ENCODE measurements at places on chromosomes 4 and X.

DNA sequence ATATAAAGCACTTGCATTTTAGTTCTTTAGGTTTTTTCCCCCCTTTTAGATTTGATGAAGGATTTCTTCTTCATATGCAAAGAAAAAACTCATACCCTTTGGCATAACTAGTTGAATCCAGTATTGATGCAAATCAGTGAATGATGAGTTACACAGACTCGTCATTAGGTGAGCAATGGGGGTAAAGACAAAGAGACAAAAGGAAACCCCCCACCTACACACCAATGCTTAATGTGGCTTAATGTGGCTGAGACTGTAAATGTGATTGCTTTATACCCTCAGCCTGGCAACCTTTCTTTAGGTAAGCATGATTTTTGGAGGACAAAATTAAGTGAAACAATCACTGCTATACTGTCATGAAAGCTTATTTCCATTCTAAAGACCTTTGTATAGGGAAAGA lies 39.5 kb downstream of the CD40LG start:
- DNase-seq = no peak

DNA sequence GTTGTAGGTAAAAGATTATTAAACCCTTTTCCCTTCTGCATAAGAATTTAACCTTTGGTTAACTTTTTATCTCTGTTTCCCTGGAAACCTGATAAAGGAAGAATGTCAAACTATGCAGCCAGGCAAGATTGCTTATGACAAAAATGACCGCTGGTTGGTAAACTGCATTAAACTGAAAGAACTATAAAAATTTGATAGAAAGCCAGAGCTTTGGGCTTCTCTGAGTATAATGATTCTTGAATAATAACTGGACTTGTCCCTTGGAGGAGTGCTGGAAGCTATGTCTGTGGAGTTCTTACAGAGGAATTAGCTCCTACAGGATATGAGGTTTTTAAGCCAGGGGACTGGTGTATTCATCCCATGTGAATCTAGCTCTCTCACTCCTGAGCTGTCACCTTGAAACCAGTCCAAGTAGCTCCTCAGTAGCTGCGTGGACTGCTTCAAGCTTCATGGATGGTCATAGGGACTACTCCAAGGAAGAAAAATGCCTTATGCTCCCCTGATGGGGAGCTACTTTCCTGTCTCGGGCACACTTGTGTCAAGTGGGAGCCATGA lies 52.0 kb downstream of the RASL11B start:
- peak; percentile 59 for DNase-seq

- no peak for DNase-seq
These were observed 5.7 kb upstream of the CXXC4 start for GRCh38 chr4:104500442-104500841.

DNA sequence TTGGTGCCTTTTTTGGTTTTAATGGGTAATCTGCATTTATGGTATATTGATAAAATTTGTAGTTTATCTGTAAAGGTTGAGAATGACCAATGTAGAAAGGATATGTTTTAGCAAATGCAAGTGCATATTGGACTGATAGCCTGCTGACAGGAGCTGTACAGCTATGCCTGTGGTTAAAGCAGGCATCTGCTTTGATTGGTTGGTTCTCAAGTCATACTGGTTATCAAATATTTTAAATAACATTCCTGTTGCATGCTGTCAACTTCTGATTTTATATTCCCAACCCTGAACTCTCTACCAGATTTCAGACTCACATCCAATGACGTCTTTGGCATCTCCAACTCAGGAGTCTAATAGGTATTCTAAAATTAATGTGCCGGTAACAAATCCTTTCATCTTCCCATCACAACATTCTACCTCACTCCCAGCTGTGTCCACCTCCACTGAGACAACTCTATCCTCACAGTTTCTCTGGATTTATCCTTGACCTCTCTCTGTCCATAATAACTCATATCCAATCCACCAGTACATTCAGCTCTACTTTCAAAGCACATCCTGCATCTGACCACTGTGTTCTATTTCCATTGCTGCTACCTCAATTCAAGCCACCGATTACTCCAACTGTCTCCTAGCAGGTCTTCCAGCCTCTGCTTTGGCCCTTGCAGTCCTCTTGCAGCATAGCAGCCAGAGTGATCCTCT lies 125.7 kb downstream of the CAMK2D start:
- DNase-seq = peak; percentile 80

- no peak for DNase-seq
These were observed 474.7 kb downstream of the PCDH7 start for GRCh38 chr4:31194823-31195222.

DNA sequence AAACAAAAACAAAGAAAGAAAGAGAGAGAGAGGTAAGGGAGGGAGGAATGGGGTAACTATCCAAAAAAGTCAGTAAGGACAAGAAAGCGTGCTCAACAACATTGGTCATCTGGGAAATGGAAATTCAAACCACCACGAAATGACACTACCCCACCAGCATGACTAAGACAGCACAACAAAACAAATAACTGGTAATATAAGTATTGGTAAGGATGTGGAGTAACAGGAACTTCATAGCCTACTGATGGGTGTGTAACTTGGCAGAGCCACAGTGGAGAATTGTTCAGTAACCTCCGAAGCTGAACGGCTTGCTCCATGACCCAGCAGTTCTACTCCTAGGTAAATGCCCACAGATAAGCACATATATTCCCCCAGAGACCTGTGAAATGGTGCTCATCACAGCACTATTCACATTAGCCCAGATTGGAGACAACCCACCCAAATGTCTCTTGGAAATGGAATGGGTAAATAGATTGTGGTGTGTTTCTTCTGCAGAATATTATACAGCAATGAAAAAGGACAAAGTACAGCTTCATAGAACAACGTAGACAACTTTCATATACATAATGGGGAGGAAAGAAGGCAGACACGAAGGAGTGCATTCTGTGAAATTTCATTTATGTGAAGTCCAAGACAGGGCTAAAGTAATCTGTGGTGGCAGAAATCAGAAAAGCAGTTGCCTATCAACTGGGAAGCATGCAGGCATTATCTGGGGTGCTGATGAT lies 95.5 kb upstream of the ATP6AP2 start:
- no peak for DNase-seq

GRCh38 chrX:6810776-6811175 lies 275.9 kb upstream of the VCX3A start:
- peak; percentile 52 for DNase-seq

DNA sequence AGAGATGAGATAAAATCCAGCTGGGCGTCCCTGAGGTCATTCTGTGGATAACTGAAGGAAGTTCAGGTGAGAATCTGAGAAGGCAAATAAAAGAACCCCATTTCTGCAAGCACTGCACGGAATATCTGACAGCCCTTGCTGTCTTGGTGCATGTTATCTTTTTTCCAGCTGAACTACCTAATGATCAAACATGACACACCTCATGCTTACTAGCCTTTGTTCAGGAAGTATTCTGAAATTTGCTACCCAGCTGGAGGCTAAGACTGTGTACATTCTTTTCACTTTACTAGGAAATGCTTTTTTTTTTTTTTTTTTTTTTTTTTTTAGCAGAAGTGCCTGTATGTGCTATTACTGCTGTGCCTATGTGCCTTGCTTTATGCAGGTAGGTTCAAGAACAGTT lies 718.1 kb downstream of the SMARCA1 start:
- DNase-seq = no peak

- no peak for DNase-seq
These were observed 207.4 kb downstream of the MAPK10 start for GRCh38 chr4:86152454-86152853.

GRCh38 chr4:108031427-108032083 lies 41.9 kb downstream of the HADH start:
- DNase-seq = no peak

- no peak for DNase-seq
These were observed 47.7 kb downstream of the FGFRL1 start for GRCh38 chr4:1058997-1059665.

- DNase-seq = peak; percentile 28
These were observed 298.8 kb upstream of the CTSO start for GRCh38 chr4:156252358-156252921.

- DNase-seq = no peak
These were observed 670.3 kb downstream of the KCTD8 start for GRCh38 chr4:43778187-43778915.

DNA sequence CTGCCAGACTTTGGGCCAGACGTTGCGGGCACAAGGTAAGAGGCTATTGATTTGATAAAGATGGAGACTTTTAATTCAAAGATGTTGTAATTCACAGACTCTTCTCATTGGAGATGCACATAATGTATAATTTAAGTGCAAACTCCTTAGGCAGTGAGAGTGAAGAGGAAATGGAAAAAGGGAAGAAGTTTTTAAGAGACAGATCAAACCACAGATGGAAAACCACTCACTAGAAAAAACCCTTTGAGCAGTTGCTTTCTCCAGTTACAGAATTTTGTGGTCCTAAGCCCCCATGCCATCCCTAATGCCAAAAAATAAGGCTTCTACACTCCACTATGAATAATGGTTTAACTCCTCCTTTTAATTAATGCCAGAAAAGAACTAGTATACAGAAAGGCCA lies 977.1 kb upstream of the PRKX start:
- no peak for DNase-seq

DNA sequence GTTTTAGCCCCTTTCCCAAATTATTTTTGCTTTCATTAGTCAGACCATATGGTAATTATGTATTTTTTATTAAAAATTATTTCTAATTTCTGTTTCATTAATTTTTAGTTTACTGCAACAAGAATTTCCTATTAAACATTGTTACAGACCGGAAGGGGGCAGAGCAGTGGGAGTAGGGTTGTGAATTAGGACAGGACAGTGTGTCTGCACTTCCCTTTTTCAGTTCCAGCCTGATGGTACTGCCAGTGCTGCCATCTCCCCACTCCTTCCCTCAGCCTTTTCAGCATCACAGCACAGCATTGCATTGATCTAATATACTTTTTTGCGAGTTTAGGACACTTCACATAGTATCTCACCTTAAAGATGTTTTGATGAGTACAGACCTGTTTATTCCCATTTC lies 76.5 kb downstream of the STIM2 start:
- DNase-seq = no peak

DNA sequence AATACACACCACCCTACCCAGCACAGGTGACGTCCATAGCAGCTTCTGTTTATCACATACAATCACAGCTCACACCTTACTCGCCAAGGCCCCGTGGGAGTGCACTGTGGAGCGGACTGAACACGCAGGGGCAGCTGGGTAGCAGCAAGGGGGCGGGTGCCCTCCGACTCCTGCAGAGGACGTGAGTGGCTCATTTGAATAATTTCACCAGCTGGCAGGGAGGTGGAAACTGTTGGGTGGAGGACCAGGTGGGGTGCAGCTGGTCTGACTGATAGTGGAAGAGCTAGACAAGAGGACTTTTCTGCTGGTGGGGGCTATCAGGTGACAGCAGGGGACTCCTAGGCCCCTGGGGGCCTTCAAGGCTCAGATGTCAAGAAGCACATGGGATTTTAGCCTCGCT lies 16.3 kb downstream of the MAN2B2 start:
- no peak for DNase-seq

DNA sequence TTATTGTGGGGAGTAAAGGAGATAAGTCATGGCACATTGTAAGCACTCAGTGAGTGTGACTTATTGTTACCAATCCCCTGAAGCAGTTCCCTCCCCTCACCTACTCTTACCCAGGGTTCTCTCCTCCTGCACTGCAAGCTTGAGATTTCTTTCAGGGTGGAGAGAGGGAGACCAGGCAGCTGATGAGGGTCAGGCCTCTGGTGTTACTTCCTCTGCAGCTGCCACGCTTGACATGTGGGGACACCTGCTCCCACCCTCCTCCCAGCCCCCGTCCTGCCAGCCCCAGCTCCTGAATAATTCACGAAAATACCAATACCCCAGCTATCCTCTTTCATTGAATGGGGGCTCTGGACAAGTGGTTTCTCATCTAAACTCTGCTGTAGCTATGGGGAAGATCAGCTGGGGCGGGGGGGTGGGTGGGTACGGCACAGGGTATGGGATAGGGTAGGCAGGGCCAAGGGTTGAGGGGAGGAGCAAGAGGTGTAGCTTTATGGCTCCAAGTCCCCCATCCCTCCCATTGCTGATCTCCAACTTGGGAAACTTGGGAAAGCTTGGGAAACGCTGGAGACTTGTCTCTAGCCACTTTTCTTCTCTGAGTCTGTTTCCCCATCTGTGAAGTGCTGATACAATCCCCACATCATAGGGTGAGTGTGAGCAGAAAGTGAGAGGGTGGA lies 148.5 kb upstream of the PJA1 start:
- DNase-seq = no peak

GRCh38 chrX:19794690-19795089 lies 92.7 kb downstream of the SH3KBP1 start:
- DNase-seq = no peak

- peak; percentile 42 for DNase-seq
These were observed 130.1 kb upstream of the TECRL start for GRCh38 chr4:64539234-64539849.

DNA sequence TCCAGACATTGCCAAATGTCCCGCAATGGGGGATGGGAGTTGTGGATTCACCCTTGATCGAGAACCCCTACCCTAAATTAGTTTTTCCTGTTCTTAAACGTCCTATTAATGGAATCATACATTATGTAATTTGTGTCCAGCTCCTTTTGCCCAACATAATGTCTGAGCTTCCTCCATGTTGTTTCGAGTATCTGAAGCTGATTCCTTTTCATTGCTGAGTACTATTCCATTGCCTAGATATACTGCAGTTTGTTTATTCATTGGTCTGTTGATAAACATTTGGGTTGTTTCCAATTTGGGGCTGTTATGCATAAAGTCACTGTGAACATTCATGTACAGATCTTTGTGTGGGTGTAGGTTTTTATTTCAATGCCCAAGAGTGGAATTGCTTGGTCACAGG lies 251.3 kb downstream of the BCOR start:
- no peak for DNase-seq

DNA sequence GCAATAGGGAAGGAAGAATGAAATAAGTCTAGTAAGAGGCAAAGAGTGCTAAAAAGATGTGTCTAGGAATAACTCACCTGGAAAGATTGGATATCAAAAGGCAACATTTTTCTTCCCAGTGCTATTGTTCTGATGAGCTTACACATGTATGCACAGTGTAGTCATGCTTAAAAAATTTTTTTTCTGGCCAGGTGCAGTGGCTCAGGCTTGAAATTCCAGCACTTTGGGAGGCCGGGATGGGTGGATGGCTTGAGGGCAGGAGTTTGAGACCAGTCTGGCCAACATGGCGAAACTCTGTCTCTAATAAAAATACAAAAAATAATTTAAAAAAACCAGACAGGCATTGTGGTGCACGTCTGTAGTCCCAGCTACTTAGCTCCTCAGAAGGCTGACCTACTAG lies 795.8 kb upstream of the IGFBP7 start:
- no peak for DNase-seq

GRCh38 chr4:186726426-186727168 lies 2.9 kb upstream of the FAT1 start:
- peak; percentile 80 for DNase-seq

DNA sequence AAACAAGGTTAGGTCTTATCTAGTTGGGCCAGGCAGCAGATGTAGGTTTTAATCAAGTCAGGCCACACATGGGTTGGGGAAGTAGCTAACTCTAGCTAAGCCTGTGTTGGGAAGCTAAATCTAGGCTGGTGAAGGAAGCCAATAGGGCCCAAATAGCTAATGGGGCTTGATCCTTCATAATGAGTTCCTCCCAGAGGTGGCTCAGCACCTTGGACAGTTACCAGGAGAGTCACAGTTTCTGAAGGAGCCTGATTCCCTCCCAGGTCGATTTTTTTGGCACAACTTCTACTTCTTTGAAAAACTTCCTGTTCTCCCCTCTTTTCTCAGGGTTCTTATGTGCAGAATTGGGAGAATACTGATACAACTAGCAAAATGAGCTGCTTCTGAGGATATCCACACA lies 242.5 kb upstream of the PRPS2 start:
- DNase-seq = peak; percentile 17

- no peak for DNase-seq
These were observed 368.5 kb upstream of the PABPC5 start for GRCh38 chrX:91066104-91066503.
